ENCODE measurements at places on chromosomes 5 and 9.

- no peak for DNase-seq
These were observed 197.9 kb downstream of the SH3GL2 start for GRCh38 chr9:17776735-17777134.

GRCh38 chr9:34741628-34742027 is 31.7 kb upstream of the CCL21 start:
- DNase-seq, result no peak

GRCh38 chr9:135183528-135184180 is 96.2 kb downstream of the OLFM1 start:
- DNase-seq, result no peak

DNA sequence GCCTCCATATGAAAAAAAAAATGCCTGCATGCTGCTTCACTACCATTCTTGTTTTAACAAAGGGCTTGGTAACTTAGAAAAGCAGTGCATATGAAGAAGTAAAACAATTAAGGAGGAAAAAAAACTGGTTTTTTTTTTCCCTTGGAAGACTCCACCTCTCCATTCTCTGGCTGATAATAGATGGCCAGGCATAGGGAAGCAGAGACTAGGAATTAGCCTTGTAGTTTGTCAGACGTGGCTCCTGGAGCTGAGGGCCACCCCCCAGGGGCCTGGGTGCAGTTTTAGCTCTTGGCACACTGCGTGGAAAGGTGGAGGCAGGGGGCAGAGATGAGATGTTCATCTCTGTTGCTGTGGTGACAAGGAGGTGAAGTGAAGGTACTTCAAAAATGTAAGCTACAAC is 42.7 kb downstream of the WDR36 start:
- no peak for DNase-seq

- DNase-seq, result no peak
These were observed 71.5 kb downstream of the ABCA1 start for GRCh38 chr9:104856413-104856941.

- no peak for DNase-seq
These were observed 118.2 kb upstream of the HMHB1 start for GRCh38 chr5:143693651-143694252.

DNA sequence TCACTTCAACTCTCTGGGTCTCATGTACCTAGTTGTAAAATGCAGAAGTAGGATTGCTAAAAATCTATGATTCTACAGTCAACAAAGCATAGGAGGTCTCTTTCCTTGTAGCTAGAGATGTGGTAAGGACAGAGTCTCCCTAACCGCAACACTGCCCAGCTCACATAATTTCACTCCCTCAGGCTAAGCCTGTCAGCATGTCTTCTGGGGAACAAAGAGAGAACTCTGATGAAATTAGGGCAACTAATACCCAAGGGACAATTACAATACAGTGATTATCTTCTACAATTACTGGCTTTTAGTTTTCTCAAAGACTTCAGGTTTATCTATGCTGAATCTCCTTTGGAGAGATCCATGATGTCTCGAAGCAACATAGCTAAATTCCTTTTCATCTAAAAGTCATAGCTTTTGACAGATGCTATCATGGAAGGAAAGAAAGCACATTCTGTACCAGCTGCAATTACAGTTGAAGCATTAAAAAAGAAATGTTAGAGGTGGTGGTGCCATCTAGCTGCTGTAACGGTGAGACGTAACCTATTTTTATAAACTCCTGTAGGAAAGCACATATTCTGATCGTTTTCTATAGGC is 141.1 kb upstream of the TARS1 start:
- no peak for DNase-seq

- no peak for DNase-seq
These were observed 91.2 kb downstream of the MTRR start for GRCh38 chr5:7960142-7960541.

GRCh38 chr9:134830126-134830525 is 50.5 kb upstream of the FCN2 start:
- DNase-seq, result no peak

- DNase-seq, result no peak
These were observed 65.6 kb downstream of the COL5A1 start for GRCh38 chr9:134707031-134707680.

DNA sequence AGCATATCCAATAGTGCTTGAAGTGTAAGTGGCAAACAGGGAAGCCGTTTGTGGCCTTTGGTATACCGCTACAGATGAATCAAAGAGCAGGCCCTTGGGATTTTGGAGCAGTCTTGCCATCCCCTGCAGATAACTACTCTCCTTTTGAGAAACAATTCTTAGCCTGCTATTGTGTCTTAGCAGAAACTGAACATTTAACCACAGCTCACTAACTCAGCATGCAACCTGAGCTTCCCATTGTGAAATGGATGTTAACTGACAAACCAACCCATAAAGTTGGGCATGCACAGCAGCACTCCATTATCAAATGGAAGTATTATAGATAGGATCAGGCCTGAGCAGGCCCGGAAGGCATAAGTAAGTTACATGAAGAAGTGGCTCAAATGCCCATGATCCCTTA is 315.3 kb upstream of the PTGER4 start:
- DNase-seq, result no peak

GRCh38 chr9:92501671-92502393 is 19.5 kb upstream of the ASPN start:
- peak; percentile 35 for DNase-seq

GRCh38 chr9:68861436-68861835 is 152.5 kb downstream of the PRKACG start:
- no peak for DNase-seq

DNA sequence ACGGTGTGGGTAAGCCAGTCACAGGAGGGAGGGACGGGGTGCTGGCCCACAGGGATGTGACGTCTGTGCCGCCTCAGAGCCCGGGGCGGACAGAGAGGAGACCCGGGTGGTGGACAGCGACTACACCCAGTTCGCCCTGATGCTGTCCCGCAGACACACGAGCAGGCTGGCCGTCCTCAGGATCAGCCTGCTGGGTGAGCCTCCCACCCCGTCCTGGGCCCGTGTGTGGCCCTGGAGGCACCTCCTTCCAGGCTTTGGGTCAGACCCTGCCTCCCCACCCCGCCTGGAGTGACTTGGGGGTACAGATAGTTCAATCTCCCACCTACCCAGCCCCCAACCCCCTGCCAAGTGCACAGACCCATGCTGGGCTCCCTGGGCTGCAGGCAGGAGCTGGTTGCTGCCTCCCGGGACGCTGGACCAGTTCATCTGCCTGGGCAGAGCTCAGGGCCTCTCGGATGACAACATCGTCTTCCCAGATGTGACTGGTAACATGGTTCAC is 1.7 kb downstream of the LCN12 start:
- DNase-seq, result no peak

- DNase-seq, result no peak
These were observed 557.4 kb upstream of the ZNF462 start for GRCh38 chr9:106305428-106306133.

DNA sequence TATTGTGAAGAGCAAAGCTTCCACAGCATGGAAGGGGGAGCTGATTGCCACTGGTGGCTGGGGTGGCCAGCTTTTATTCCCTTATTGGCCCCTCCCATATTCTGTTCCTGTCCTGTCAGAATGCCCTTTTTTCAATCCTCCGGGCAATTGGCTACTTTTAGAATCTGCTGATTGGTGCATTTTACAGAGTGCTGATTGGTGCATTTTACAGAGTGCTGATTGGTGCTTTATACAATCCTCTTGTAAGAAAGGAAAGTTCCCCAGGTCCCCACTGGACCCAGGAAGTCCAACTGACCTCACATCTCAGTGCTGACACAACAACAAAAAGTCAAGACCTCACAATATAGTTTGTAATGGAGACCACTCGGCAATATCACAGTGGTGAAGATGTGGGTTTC is 195.0 kb downstream of the SPATA31A6 start:
- DNase-seq, result no peak

- DNase-seq, result peak; percentile 58
These were observed 34.7 kb downstream of the LMNB1 start for GRCh38 chr5:126811515-126812198.

DNA sequence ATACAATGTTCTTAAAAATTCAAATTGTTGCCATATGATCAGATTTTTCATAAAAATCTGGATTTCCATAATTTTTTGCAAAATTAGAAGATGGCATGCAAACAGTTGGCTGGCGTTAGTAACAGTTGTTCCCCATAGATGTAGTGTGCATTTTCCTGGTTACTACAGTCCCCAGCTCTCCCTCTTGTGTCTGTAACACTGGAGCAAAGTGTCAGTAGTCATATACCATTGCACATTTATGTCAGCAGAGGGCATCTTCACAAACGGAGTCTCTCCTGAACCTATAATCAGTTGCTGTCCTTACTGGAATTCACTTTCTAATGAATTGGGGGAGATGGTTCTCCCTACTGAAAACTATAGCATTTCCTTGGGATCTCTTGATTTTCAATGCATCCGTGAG is 44.7 kb upstream of the DMAC1 start:
- DNase-seq, result no peak

DNA sequence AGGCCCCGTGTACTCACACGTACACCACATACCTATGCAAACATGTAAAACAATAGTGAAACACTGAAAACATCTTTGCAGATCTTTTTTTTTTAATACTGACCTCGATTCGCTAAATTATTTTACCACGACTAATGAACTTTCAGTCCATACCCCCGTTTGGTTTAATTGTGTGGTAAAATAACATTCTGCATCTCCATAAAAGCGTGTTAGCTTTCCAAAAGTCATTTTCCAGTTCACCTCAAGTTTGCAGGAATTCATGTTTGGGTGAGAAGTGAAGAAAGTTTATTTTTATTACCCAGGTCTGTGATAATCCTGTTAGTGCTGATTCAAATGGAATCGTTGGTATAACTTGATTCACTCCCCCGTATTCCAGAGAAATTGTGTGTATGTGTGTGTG is 652 bp downstream of the ARSK start:
- no peak for DNase-seq

- DNase-seq, result no peak
These were observed 268.2 kb downstream of the ISL1 start for GRCh38 chr5:51651476-51651875.

Data from activated naive CD4-positive, alpha-beta T cell treated with anti-CD3 and anti-CD28 coated beads, Interleukin-2, amount 10 ng/mL, durations not matched to agents 7 days and 5 days (primary cell).